Vagina (tissue), 2 donors: ENCODE measurements at places on chromosomes 4 and X.

GRCh38 chr4:118941799-118942198 lies 53.1 kb downstream of the SYNPO2 start:
- DNase-seq = no peak

DNA sequence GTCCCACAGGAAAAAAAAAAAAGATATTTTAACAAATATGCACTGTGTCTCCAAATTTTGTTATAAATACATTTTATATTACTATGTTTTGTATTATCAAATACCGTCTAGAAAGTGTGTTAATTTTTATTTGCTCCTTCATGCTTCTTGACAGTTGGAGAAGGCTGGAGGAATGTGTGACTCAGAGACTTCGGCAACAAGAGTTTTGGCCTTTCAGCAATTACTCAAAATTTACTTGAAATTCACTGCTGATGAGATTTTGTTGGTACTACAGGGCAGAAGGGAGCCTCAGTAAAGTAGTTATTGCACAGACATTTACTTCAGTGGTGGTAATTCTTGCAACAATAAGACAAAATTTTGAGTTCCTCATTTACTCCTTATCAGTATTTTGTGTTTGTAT lies 2164.0 kb downstream of the PCDH7 start:
- no peak for DNase-seq

GRCh38 chrX:41666251-41666650 lies 22.5 kb upstream of the GPR34 start:
- DNase-seq = no peak

DNA sequence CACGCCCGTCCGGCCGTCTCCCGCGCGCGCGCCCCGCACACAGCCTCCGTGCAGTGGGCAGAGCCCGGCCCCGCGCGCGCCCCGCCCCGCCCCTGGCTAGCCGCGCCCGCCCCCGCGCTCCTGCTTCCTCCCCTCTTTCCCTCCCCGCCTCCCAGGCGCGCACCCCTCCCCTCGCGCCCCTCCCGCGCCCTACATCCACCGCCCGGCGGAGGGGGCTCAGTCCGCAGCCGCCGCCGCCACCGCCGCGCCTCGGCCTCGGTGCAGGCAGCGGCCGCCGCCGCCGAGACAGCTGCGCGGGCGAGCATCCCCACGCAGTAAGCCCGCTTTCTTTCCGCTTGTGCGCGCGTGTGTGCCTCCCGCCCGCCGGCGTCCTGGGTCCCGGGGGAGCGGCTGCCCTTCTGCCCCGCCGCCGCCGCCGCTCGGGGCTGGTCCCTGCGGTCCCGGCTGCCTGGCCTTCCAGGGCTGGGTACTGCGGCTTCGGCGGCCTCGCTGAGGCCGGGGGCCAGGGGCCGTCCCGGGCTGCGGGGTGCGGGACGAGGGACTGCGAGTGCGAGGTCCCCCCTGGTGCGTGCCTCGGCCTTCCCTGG lies at the start of gene FHL1:
FHL1 (plus strand) TSS at position 219 of the 587 bp plus-strand sequence.
- DNase-seq = no peak

DNA sequence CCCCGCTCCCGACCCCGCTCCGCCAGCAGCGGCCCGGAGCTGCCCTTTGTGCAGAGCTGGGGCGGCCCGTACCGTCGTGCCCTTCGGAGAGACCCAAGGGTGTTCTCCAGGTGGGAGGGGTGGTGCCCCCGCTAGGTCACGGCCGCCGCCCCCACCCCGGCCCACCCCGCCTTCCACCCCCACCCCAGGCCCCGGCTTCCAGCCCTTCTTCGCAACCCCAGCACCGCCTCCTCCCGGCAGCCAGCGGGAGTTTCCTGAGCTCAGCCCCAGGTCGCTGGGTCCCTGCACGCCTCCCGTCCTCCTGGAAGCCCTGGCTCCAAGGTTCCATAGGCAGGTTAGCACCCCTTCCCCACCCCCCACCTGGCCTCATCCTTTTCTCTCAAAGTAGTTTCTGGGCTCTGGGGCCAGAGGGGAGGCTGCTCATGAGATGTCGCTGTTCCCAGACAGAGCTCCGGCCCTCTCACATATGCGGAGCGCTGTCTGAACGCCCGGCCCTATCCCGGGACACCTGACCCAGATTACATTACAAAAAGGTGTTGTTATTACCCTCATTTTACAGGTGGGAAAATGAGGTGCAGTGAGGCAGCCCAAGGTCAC lies 25.2 kb upstream of the FGFR3 start:
- no peak for DNase-seq

DNA sequence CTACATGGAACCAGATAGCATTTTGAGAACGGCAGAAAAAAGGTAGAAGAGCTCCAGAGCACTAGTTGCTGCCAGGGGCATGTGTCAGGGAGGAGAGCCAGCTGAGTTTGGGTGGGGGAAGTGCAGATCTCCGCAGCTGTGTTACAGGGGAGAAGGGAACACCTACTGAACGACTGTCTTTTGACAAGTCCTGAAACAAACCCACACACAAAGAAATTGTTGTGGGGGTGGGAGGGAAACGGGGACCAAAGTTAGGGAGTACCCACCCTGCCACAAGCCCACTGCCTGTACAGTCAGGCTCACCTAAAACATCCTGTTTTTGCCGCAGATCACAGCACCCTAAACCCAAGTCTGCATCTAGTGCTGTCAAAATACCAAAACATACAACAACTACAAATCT lies 55.5 kb downstream of the LEF1 start:
- no peak for DNase-seq

- no peak for DNase-seq
These were observed 349.8 kb downstream of the PPARGC1A start for GRCh38 chr4:23539969-23540569.

DNA sequence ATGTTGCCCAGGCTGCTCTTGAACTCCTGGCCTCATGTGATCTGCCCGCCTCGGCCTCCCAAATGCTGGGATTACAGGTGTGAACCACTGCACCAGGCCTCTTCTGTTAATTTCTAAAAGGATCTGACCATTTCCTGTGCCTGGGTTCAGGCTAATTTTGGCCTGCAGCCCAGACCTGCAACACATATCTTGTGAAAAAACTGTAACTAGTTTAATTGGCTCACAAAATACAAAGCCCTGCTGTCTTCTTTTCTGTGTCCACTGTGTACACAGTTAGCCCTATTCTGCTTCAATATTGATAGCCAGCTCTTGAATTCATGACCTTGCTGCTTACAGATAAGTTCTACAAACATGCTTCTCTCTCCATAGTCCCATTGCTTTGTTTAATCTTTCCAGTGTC lies 753.5 kb downstream of the PDHA2 start:
- DNase-seq = no peak

DNA sequence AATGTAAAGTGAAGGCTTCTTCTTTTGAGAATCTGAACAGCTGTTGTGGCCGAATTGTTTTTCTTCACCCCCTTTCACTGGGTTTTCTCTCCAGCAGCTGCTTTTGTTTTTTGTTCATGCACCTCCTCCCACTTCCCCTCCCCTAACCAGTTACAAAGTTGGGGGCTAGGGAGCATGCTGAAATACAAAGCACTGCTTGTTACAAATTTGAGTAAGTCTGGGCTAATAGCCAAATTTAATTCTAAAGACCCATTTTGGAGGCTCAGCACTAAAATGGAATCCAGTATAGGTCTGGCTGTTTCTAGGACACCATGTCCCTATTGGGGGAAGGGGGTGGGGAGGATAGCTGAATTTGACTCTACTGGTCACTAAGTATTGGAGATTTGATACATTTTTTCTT lies 89.2 kb upstream of the GPM6B start:
- DNase-seq = no peak

- no peak for DNase-seq
These were observed 222.5 kb upstream of the FAT1 start for GRCh38 chr4:186946136-186946535.

GRCh38 chr4:89482251-89482650 lies 174.7 kb upstream of the GPRIN3 start:
- no peak for DNase-seq

- no peak for DNase-seq
These were observed 12.4 kb downstream of the DCAF8L1 start for GRCh38 chrX:27968878-27969277.

- DNase-seq = no peak
These were observed 14.8 kb downstream of the ARHGEF6 start for GRCh38 chrX:136765821-136766356.

GRCh38 chrX:141701072-141701471 lies 2.5 kb upstream of the SPANXD start:
- no peak for DNase-seq

- DNase-seq = peak; percentile 82
These were observed 50.3 kb upstream of the ENPP6 start for GRCh38 chr4:184267673-184268583.

DNA sequence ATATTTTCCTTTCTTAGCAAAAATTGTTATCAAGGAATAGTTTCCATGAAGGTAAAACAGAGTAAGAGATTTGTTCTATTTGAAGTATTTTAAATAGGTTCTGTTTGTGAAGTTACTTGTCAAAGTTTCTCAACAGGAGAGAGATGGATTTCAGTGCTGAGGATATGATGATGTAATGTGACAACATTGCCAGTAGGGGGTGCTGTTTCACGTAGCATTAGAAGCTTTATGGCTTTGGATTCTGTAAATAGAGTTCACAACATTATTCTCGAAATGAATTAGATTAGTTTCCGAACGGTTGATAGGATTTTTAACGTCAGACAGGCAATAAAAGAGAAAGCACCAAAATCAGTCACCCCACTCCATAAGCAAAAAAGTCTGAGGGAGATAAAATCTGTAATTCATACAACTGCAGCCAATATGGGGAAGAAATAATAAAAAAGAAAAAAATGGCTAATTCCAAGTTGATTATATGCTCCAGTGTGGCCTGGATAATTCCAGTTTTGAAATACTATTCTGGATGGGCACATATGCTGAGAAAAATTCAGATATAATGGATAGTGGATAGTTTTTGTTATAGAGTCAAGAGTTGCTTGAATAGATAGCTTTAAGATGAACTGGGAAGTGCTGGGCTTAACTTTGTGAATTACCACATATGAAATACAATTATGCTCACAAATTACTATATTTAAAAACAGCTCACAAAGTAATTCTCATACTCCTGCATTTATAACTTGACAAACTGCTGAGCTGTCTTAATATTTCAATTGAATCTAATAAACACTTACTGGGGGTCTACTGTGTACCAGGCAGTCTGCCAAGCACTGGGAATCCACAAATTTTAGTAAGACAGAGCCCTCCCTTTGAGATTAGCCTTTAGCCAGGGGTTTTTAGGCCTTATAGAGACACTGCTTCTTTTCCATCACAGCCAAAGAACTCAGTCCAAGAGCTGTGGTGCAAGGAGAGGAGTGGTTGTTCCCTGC lies 109.1 kb downstream of the GPAT3 start:
- DNase-seq = no peak

DNA sequence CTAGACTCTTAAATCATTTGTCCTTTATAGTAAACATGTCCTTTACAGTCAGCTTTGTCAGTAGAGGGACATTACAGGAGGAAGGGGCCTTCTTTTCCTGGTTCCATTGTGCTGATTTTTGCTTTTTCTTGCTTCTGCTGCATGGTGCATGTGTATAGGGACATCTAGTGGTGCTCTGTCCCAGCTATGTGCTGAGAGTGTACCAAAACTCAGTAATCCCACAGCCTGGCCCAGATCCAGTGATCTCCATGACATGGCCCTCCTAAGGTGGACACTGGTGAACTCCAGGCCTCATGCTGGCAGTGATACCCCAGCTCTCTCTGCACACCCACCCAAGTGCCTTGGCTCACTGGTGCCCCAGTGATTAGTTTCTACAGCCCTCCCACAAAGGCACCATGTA lies 45.2 kb downstream of the MAGEB17 start:
- no peak for DNase-seq

DNA sequence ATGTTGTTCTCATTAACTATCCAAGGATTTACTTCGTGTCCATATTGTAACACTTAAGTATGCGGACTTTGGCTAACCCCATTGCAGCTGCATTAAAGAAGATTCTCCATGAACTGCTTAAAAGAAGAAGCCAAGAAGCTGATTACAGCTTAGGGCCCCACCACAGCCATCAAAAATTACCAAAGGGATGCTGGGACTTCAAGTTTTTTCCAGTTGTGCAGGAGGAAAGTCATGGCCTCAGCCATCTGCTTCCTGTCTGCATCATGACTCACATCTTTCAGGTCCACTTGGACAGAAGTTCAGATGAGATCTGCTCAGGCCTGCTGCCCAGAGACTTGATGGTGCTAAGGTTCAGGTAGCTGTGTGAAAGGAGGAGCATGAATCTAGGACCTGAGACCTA lies 38.8 kb upstream of the CAPN6 start:
- DNase-seq = no peak

GRCh38 chr4:126888968-126889367 lies 743.8 kb upstream of the INTU start:
- DNase-seq = no peak

- no peak for DNase-seq
These were observed 38.9 kb downstream of the DTHD1 start for GRCh38 chr4:36320117-36320896.

DNA sequence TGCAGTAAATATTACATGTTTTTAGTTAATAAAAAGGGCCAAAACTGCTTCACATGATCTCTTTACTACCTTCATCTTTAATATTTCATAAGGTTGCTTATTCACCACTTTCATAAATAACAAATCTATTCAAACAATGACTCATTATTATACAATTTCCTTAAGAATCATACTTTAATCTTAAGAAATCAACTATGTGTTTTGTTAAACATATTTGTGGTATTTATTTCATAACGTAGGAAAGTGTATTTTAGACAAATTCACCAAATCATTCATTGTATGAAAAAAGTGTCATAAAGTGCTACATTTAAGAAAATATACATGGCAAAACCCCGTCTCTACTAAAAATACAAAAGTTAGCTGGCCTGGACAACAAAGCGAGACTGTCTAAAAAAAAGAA lies 150.5 kb upstream of the RXFP1 start:
- no peak for DNase-seq

GRCh38 chr4:111676533-111676932 lies 468.7 kb upstream of the FAM241A start:
- no peak for DNase-seq
